ENCODE measurements at places on chromosomes 12 and 14.

DNA sequence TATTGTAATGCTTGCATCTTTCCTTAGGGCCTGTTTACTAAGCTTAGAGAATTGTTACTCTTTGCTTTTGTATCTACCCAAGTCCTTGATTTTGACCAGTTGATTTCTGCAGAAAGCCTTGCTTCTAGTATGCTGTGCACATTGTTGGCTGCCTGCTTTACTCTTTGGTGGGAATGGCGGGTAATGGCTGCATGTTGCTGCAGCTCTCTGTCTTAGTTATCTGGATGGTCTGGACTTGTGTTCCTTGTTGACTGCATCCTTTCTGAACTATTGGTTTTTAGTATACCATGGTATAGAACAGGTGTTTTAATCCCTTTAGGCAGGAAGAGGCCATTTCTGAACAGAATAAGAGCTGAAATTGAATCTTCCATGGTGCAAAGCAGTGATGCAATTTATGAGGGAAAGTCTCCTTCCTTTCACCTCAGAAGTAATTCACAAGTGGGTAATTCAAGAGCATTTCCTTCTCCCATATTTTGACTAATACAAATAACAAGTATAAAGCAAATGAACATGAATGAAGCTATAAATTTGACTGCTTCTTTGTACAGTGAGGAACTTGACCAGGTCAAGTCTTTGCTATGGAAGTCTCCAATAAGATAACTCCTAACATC, 466.4 kb downstream of the NPAS3 start:
- no peak for DNase-seq

GRCh38 chr14:38710881-38711280, 392.2 kb downstream of the SEC23A start:
- no peak for DNase-seq

- DNase-seq: no peak
These were observed 64.1 kb downstream of the LRP6 start for GRCh38 chr12:12202747-12203146.

- no peak for DNase-seq
These were observed 20.5 kb downstream of the SLC11A2 start for GRCh38 chr12:51005671-51006070.

GRCh38 chr12:112686373-112686772, 105.2 kb upstream of the RPH3A start:
- DNase-seq: no peak

Data from muscle of back (tissue), 13 donors.